GM23338 (cell line): ENCODE measurements at places on chromosomes 6 and 20.

- peak; percentile 81 for DNase-seq
These were observed 18.3 kb downstream of the HIVEP2 start for GRCh38 chr6:142926494-142927270.

DNA sequence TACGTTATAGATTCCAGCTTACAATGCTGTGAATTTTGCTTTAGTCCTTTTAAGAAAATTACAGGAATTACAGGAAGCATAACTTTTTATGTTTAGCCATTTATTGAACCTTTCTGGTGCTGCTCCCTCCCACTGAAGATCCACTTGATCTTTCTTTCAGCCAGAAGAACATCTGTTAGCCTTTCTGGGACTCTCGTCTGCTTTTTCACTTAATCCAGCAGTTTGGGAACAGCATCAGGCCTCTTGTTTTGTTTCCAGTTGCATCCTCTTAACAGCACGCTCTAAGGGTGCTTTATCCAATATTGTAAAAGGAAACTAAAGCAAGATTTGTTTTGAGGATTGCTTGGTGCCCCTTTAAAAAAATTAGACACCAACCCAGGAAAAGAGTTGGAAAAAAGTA, 10.3 kb upstream of the CYP24A1 start:
- DNase-seq: no peak

DNA sequence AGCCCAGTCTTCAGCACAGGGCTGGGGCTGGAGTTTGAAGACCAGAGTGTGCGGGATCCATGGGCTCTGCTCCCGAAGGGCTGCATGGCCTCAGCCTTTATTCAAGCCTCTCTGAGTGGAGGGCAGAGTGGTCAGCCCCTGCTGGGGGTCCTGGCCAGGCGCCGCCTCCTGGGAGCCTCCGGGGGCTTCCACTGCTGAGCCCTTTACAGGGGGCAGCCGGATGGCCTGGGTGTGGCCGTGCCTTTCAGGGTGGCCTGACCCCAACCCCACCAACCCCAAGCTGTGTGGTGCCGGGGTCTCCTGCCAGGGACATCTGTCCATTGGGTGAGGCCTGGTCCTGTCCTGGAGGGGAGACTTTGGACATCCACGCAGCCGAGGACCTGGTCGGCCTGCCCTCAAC, 76.0 kb upstream of the SLCO4A1 start:
- DNase-seq: no peak

DNA sequence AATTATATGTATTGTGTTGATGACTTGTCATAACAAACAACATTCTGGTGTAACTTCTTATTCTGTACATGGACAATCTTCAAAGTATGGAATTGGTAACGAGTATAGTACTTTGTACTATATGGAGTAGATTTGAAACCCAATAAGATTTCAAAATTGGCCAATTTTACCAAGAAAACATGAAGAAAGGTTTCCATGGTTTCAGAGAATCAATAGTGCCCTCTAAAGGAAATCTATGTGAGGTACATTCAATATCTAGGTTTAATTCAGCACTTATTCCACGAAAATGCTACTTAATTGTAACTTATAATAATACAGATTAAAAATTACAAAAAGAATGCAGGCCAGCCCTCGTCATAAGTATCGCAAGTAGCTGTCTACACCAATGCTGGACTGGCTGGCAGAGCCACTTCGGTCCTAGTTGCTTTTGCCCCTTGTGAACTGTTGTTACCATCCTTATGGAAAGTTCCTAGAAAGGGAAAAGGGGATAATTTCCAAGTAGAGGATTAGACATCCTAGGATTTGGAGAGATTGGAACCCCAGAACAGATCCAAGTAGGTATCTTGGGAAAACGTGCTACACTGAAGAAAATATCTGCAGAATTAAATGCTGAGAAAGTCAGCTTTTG, 70.9 kb downstream of the LCA5 start:
- peak; percentile 60 for DNase-seq

- DNase-seq: peak; percentile 80
These were observed 151.4 kb downstream of the ID4 start for GRCh38 chr6:19988555-19988954.

- DNase-seq: peak; percentile 77
These were observed 65.4 kb upstream of the RIN2 start for GRCh38 chr20:19692685-19693119.

GRCh38 chr6:43853066-43853650, 83.1 kb downstream of the VEGFA start:
- DNase-seq: no peak

- DNase-seq: no peak
These were observed 665.1 kb downstream of the RNF144B start for GRCh38 chr6:19052219-19052618.

DNA sequence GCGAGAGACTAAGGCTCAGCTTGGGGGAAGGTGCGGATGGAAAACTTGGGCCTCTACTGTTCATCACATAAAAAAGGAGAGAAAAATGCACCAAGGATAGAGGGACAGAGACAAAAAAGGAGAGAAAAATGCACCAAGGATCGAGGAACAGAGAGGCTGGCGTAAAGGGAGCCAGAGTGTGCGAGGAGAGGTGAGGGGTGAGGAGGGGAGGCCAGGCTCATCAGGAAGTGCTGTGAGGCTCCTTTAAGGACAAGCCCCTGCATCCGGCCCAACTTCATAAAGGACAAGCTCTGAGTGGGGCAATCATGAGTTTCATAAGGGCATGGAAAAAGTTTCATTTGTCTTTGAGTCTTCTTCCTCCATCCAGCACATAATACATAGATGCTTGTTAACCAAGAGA, 117.2 kb upstream of the NXT1 start:
- DNase-seq: no peak

- peak; percentile 84 for DNase-seq
These were observed 352.5 kb downstream of the HDGFL1 start for GRCh38 chr6:22921828-22922227.

DNA sequence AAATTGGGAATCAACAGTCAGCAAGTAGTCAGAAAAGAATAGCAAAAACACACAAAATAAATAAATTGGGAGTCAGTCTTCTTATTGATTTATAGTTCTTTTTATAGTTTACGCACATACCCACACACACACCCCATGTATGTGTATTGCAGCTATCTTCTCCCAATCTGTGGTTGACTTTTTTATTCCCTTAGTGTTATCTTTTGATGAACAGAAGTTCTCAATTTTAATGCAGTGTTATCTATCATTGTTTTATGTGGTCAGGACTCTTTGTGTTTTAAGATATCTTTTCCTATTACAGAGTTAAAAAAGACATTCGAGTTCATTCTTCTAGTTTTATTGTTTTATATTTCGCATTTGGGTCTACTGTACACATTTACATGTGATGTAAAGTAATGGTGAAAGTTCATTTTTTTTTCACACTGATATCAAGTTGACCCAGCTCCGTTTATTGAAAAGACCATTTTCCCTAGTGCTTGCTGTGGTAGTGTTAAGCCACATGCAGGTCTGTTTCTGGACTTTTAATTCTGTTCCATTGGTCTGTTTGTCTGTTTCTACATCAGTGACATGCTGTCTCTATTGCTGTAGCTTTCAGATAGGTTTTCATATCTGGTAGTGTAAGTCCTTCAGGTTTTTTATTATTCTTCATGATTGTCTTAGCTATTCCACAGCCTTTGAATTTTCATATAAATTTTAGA, 78.4 kb downstream of the ZFAND3 start:
- no peak for DNase-seq

DNA sequence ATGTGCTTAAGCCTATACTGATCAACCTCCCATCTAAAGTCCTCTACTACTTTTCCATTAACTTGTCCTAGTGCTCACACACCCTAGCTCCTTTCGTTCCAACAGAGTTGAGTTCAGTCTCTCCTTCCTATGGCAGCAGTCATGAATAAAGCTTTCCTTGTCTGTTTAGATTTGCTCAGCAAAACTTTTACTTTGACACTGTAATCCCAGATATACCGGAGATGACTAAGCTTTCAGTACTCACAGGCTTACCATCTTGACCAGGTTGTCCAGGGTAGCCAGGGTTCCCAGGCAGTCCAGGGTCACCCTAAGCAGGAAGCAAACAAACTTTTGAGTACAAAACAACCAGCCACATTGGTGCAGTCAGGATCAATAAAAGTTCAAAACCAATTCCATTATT, 90.7 kb downstream of the COL21A1 start:
- no peak for DNase-seq

- DNase-seq: no peak
These were observed 11.4 kb upstream of the SOX12 start for GRCh38 chr20:313948-314347.

DNA sequence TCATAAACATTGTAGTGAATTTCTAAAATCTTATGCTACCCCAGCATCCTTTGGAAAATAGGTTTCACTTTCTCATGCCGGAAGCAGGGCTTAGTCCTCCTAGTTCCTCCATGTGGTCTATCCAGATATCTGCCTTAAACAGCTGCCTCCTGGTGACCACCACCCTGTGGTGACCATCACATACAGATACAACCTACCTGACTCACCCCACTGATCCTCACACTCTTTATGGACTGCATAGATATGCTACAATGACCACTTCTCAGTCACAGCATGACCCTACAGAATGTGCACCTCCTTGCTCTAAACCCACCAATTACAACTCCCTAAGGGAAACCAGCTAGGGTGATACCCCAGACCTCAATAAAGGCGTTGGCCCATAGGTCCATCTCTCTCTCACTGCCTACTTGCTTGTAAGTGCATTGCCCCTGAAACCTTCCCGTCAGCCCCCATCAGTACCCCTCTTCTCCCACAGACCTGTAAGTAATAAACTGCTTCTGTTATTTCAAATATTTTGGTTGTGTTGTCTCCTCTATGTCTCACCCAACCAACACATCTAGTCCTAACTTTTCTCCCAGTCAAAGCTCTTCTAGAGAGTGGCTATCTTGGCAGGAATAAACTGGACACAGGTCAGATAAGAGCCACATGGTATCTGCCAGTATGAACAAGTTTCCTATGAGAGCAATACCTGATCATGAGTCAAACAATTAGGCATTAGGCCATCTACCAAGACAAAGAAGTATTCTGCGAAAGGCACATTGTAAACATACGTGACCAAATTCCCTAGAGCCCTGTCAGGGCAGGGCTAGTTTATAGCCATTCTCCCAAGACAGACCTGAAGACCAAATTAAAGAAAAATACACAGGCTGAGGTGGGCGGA, 39.4 kb upstream of the PLEKHG1 start:
- no peak for DNase-seq

DNA sequence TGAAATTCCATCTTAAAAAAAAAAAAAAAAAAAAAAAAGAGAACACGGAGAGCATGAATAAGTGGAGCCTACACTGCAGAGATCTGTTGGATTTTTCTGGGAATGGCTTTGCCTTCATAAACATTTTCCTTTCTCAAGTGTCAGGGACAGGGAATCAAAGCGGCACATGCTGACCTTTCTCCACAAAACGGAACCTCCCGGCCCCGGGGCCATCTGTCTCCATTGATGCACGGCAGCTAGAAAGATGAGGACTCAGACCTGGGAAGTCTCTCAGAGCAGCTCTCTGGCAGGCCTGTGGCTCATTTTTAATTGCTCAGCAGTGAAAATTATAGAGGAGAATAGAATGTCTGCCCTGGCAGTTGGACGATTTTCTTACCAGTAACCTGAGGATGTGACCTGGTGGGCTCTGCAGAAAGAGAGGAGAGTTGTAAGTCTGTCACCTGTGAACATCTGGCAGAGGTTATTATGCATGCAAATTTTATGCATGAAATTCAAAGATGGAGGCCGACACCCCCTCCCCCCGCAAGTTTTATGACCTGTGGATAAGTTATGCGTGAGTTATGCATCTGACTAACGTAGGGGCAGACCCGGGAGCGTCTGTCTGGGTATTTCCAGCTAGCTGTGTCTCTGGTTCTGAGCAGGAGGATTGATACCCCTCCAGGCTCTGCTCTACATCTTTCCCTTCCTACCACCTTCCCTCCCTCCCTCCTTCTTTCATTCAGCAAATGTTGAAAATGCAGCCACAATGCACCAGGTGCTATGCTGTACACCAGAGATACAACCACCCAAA, 352.5 kb downstream of the CDH26 start:
- DNase-seq: no peak
